Stimulated activated CD4-positive, alpha-beta T cell treated with anti-CD3 and anti-CD28 coated beads, Interleukin-2, amount 100 ng/mL, for 4 hours (primary cell): ENCODE measurements at places on chromosomes 4 and X.

GRCh38 chr4:165827018-165827417, 46.0 kb upstream of the TLL1 start:
- no peak for DNase-seq

DNA sequence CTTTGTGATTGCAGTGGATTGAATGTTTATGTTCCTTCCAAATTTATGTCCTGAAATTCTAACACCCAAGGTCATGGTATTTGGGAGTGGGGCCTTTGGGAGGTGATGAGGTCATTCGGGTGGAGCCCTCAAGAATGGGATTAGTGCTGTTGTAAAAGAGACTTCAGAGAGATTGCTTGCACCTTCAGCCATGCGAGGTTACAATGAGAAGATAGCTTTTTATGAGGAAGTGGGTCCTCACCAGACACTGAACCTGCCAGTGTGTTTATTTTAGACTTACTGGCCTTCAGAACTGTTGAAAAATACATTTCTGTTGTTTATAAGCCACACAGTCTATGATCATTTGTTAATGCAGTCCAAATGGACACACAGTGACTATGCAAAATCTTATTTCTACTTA, 161.0 kb upstream of the GPRIN3 start:
- DNase-seq, result no peak

- no peak for DNase-seq
Observed at GRCh38 chrX:29662759-29663503, 552.4 kb upstream of the MAGEB2 start.

GRCh38 chr4:84901740-84902281, 64.7 kb downstream of the WDFY3 start:
- DNase-seq, result no peak

DNA sequence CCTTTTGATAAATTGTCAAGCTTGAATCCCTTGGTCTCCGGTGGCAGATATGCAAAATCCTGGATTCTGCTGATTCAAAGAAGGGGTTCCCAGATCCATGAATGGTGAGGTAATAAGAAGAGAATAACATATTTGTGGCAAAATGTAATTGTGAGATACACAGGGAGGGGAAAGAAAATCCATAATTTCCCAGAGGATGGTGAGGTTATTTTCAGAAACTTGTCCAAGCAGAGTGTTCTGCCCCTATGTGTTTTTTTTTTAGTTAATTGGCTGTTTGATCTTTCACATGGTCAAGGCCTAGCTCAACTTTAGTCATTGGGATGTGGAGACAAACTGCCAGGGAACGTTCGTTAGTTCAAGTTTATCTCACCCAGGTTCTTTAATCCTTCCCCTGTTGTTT, 408.8 kb downstream of the MAPK10 start:
- DNase-seq, result no peak

GRCh38 chrX:71183341-71183740, 38.7 kb downstream of the NLGN3 start:
- no peak for DNase-seq

GRCh38 chrX:39493168-39493567, 604.6 kb downstream of the BCOR start:
- DNase-seq, result no peak

- DNase-seq, result no peak
Observed at GRCh38 chrX:28124416-28124815, 143.2 kb upstream of the DCAF8L1 start.

DNA sequence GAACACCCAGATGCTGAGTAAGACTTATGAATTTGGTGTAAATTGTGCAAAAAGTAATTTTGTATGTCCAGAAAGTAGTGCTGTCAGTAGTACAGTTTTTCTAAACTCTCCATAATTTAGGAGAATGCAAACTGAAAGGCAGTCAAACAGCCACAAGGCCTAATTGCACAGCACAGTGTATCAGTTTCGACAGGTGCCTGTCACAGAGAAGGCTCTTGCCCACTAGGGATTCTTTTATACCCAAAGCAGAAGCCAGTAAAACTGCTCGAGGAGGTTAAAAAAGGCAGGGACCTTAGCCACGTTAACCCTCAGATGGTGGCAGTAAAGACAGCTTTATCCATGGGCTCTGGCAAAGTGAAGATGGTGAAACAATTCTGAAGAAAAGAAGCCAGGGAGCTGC, 69.4 kb upstream of the GATB start:
- no peak for DNase-seq

- no peak for DNase-seq
Observed at GRCh38 chr4:77938560-77938959, 75.9 kb downstream of the MRPL1 start.

GRCh38 chrX:125681507-125681906, 361.8 kb downstream of the TEX13C start:
- no peak for DNase-seq

- DNase-seq, result no peak
Observed at GRCh38 chr4:76198411-76199237, 15.0 kb downstream of the SCARB2 start.
